Activated T-cell treated with anti-CD3 and anti-CD28 coated beads for 48 hours (primary cell): ENCODE measurements at places on chromosomes 5 and 9.

GRCh38 chr5:180381428-180381827, 28.3 kb upstream of the GFPT2 start:
- DNase-seq, result no peak

DNA sequence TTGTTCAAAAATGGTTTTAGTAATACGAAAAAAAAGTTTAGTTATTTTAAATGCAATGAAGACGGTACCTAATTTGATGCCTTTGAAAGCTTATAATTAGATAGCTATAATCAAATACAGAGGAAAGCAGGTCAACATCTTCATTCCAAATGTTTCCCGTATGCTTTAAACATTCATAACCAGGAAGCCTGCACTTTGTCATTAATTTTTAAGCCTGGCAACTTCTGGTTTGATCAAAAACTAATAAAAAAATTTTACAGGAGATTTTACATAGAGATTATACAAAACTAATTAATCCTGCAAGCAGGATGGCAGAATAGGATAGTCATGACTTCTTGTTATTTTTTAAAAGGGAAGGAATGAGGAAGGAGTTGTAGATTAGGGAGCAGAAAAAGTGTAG, 353.0 kb downstream of the FBXL17 start:
- no peak for DNase-seq

DNA sequence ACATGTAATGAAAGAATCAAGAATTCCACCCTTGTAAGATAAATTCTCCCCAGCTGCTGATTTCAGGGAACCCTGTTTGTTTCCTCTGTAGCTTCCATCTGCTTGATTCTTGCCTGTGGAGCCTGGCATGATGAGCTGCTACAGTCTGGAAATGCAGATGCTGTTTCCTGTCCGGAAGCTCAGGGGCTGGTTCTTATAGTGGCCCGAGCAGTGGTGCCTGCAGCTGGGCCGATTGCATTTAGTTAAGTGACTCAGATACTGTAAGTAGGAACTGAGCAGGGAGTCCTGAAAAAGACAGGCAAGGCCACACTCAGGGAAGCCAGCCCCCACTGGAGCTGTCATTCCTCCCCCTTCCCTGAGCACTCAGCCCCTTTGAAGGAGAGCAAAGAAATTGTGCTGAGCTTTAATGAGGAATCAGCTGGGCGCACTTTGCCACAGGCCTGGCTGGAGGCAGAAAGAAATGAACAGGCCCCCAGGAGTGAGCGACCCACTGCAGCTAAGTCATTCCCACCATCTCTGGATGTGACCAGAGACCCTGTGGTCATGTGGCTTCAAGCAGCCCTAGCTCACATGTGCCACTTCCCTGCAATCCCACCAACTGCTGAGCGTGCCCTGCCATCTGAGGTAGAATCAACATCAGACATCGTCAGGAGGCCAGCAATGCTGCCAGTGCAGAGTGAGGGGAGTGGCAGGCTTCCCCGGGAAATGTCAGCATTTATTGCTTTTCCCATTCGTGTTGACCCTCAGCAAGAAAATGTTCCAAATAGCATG, 206.0 kb upstream of the WWC1 start:
- no peak for DNase-seq

GRCh38 chr5:43017428-43017815, 22.7 kb downstream of the ANXA2R start:
- no peak for DNase-seq

DNA sequence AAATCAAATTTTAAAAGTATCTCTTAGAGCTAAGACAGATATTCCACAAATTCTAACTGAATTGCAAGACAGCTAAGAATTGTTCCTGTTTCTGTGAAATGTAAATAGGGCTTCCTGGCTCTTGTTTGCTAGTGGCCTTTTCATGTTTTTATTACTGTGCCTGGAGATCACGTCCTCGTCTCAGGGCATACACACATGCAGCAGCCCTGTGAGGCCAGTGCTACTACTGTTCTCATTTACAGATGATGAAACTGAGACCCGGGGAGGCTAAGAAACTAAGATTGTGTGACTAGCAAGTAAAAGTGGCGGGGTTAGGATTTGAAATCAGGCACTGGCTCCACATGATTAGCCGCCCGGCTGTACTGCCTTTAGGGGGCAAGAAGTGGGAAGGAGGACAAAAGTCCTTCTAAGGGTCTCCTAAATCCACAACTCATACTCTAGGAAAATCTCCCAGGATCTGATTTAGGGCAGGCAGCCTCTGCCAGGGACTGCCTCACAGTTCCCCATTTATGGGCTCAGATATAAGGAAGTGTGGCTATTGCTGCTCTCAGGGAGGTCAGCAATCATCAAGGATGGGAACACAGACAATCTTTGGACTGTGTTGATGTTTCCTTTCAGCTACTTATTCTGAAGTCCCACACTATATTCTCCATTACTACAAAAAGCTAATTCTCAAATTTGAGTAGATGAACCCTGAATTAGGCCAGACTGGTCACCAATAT, 7.9 kb downstream of the PRUNE2 start:
- no peak for DNase-seq

DNA sequence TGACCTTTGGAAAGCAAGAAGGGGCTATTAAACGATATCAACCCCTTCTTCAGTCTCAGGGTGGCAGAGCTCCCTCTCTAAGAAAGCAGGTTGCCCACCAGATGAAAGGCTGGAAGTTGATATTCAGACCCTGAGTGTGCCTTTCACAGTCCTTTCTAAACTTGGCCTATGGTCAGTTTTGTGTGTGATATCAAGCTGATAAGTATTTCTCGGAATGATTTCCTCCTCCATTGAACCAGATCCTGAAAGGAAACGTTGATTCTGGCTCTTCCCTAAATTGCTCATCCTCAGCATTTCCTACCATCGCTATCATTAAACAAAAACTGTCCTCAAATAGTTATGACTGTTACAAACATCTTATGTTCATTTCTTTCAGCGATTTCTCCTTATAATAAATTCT, 130.4 kb downstream of the CEMIP2 start:
- DNase-seq, result no peak

DNA sequence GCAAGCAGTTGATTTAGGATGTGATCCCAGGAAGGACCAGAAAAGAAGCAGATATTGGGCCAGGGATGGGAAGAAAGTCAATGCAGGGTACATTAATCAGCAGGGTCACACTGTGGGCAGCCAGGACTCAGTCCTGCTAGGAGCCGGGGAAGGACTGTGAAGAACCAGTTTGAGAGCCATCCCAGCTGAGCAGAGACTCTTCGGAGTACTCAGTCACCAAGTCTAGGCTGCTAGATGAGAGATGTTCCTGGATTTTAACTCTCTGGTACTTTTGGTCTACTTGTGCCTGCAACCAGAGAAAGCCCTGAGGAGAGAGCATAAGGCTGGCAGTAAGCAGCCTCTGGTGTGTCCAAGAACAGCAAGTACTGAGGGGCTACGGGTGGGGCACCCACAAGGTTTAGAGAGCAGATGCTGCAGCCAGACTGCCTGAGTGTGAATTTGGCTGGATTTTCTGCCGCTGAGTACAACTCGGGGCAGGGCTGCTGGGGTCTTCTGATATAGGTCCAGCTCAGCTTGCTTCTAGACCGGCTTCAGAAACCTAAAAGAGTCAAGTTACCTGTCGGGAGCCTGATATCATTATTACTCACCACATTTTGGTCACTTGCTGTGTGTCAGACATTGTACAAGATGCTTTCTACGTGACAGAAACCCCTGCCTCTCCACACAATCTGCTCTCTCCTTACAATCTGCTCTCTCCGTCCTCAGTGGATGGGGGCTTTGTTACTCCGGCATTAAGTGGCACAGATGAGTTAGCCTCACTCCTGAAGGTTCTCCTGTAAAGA, 250.2 kb upstream of the GAS1 start:
- no peak for DNase-seq

- no peak for DNase-seq
Observed at GRCh38 chr9:121613009-121613752, 38.3 kb upstream of the DAB2IP start.

DNA sequence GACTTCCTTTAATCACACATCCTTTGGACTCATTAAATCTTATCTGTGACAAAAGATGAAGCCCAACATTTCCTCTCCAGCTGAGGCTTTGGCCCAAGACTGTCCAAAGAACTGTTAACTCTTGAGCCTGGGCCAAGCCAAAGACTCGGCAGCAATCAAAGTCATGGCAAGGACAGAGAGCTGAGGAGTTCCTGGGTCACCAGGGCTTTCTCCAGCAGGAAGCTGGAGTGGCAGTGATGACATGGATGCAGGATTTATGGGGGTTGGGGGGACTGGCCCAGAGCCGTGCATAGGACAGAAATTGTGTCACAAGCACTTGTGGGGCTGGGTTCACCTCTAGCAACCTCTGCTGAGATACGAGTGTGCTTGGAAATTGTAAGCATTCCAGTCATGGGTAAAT, 440.3 kb downstream of the PLK2 start:
- DNase-seq, result no peak

DNA sequence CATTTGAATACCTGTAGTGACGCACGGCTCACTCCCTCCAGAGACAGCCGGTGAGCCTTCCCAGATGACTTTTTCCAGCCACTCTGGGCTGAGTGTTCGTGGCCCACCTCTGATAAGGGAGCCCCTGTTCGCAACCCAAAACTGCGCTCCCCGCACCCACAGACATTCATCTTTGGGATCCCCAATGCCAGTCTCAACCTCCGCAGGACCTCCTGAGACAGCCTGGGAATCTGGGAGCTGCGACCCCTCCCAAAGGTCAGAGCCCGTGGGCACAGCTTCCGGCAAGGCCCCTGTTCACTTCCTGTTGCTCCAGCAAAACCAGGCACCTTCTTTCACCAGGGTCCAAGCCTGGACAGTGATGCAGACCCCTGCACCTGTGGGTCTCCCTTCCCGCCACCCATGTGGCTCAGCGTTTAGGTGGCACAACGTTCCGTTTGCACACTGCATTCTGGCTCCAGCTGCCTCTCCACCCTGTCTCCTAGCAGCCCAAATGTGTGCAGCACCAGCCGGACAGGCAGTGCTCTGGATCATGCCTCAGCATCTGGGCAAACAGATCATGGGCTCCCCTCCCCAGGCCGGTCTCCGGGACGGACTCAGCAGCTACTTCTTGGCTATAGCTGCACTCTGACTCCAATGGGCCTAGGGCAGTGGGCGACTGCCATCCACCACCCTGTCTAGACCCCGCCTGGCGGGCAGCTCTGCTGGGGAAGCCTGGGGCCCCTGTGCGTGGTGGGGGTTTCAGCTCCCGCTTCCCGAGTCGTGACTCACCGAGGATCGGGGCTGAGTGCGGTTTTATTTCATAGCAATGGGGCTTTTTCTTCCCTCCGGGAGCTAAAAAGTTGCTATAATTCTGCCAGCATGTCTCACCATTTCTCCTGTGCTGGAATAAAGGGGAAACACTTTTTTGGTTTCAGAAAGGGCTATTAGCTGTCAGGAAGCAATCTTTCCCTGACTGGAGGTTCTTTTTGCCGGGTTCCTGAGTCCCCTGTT, 156.0 kb downstream of the OLFM1 start:
- no peak for DNase-seq

DNA sequence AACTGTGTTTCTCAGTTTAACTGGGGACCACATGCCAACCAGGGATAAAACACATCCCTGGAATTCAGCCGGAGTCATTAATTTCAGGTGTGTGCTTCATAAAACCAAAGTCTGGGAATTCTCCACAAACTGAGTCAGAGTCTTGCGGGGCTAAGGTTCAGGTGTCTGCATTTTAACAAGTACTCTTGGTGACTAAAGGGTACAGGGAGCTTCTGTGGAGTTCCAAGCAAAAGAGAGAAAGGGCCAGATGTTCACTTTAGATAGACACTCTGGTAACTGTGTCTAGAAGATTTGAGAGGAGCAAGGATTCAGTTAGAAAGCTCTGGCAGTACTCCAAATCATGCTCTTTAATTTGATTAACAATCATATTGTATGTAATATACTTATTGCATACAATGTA, 4.0 kb downstream of the NADK2 start:
- no peak for DNase-seq

- DNase-seq, result no peak
Observed at GRCh38 chr5:78611126-78611605, 37.4 kb downstream of the LHFPL2 start.
